ENCODE measurements at places on chromosomes 4 and X.
A peak's percentile ranks its signal among the peaks of the same experiment; 100 is the strongest.

DNA sequence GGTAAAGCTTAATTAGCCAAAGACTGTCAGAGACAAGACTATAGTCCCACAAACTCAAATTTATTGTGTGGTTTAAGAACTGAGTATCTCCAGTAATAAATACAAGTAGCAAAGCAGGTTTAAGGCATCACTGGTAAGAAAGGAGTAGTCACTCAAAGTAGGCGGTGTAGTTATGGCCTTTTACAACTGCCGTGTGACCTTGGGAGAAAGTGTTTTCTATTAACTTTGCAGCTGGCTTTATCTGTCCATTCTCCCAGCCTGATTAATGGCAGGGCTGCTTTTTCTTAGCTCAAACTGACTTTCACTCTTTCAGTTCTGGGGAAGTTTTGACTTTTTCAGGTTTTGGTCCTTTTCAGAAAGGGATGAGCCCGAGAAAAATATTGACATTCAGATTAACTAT lies 7.4 kb upstream of the PAK3 start:
- DNase-seq = no peak

DNA sequence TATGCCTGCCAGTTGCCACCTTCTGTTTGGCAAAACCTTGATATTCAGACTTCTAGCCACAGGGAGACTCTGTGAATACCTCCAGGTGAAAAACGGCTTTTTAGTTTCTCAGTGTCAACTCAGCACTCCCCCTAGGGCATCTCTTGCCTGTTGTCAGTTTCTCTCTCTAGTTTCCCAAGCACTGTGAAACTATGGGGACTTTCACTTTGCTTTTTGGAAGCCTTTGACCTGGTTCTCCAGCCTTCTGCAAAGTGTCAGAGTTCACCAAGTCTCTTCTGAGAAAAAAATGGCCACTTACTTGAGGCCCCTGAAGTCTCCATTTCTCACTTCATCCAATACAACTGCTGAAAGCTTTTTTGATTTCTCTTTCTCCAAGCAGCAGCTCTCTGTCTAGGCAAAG lies 521.5 kb downstream of the INPP4B start:
- no peak for DNase-seq

GRCh38 chr4:1249148-1249730 lies 309 bp upstream of the CTBP1 start:
- peak; percentile 96 for DNase-seq

GRCh38 chr4:79217025-79217424 lies 108.8 kb downstream of the NAA11 start:
- DNase-seq = no peak

DNA sequence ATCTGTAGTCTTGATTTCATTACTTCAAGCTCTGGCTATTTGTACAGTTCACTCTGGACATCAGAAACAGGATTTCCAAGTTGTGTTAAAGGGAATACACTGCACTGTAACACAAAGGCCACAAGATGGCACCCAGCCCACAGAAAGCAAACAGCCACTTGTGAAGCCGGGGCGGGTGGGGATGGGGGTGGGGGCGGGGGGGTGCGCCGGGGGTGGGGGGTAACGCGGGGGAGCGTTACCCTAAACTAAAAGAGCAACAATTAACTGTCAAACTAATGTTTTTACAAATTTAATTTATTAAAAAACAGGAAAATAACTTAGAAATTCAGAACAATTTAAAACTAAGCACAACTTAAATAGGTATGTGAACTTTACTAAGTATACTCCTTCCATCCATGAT lies 27.3 kb downstream of the PRDX4 start:
- peak; percentile 34 for DNase-seq

GRCh38 chr4:176841711-176842112 lies 49.0 kb upstream of the VEGFC start:
- no peak for DNase-seq

DNA sequence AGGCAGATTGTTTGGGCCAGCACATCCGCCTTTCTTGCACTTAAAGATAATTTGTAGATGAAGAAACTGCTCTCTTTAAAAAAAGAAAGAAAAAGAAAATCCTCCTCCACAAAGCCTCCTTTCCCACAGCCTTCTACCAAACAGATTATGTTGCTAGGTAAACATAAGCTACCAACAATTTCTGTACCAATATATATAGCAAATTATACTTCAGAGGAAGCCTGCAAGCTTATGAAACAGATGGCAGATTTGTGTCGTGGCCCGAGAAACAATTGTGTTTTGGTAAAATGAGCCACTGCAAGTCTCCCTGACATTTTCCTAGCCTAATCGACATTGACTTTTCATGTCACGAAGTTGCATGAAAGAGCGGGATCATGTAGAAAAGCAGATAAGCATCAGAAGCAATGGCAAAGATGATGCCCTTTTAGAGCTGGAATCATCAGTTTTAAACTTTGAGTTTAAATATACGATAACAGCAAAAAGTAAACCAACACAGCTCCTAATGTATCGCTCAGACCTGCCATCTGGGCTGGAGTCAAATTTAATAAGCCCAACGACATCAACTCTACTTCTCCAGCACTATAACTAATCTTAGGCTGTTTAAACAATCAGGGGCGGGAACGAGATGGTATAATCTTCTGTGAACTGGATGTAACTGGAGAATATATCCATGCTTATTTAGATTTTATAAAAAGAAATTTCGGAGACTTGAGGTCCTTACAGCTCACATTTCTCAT lies 94.9 kb upstream of the PLAC1 start:
- no peak for DNase-seq

DNA sequence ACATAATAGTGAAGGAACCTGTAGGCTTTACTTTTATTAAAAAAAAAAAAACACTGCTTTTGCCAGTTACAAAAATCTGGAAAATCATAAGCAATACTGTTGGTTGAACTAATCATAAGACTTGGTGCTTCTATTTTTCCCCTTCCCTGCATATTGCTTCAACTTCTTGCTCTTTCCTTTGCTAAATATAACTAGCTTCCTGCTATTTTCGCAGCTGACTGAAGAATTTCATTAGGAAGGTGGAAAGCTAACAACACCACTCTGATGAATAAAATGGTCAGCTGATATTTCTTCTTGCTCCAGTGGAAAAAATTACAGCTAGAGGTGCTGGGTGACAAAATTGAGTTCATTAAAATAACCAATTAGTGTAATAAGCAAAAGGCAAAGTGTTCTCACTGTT lies 39.3 kb downstream of the MEPE start:
- no peak for DNase-seq

GRCh38 chrX:38117485-38117884 lies 103.2 kb downstream of the SRPX start:
- no peak for DNase-seq

- DNase-seq = no peak
Measured at GRCh38 chr4:10587697-10588096, 96.9 kb downstream of the CLNK start.

GRCh38 chr4:168522356-168522755 lies 25.5 kb downstream of the PALLD start:
- DNase-seq = no peak

GRCh38 chr4:97938141-97938540 lies 205.1 kb downstream of the STPG2 start:
- DNase-seq = no peak

DNA sequence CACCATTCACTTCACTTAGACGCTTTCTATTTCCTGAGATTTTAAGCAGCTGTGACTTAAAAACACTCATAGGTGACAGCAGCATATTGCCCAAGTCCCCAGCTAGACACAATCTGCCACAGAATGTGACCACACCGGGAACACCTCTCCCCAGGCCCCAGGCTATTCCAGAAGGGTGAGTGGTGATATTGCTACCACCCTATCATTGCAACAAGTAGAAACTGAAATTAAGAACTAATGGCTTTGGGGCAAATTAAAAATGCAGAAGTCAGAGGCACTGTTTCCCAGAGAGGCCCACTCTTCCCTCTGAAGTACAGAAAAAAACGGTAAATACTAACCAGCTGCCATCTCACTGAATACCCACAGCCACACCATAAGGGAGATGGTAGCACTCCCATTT lies 35.0 kb downstream of the QDPR start:
- DNase-seq = no peak

- no peak for DNase-seq
Measured at GRCh38 chrX:65493431-65493830, 41.2 kb downstream of the LAS1L start.

- DNase-seq = peak; percentile 35
Measured at GRCh38 chr4:54971474-54971950, 153.9 kb downstream of the KDR start.

- no peak for DNase-seq
Measured at GRCh38 chr4:89562746-89563145, 255.1 kb upstream of the GPRIN3 start.

DNA sequence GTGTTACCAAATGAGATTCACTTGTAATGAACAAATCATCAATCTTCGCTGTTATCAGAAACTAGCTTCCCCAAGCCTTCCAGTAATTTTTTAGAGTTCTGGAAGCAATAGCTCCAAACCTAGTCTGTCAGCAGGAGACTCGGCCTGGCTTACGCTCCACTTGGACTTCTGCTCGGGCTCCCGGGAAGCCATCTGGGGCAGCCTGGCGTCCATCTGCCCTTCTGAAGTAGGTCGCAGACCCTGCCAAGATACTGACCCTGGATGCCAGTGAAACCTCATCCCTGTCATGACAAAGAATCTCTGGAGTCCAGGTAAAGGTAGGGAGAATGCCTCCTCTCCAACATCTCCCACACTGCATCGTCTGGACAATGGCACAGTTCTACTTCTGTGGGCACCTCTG lies 493.8 kb upstream of the ZFP42 start:
- no peak for DNase-seq

GRCh38 chr4:187046471-187046870 lies 322.8 kb upstream of the FAT1 start:
- DNase-seq = no peak

GRCh38 chr4:53863158-53863557 lies 201.2 kb downstream of the CHIC2 start:
- DNase-seq = no peak

- DNase-seq = no peak
Measured at GRCh38 chrX:30530606-30531005, 47.0 kb downstream of the TASL start.

DNA sequence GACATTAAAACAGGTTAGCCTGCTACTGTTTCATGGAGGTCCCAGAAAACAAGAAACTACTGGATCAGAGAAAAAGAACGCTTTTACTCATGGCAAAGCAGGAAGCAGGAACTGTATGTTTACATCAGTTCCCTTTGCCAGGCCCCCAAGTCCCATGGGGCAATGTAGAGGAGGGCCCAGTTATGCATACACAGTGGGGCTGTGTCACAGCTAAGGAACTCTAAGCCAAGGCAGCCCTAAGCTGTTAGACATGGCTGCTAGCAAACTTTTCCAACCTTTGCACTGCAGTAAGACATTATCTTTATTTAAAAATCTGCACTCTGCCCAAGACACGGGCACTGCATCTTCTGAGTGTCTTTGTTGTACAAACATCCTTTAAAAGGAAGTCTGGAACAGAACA lies 975.8 kb downstream of the C4orf33 start:
- no peak for DNase-seq

GRCh38 chr4:177528620-177529019 lies 86.4 kb upstream of the AGA start:
- no peak for DNase-seq

DNA sequence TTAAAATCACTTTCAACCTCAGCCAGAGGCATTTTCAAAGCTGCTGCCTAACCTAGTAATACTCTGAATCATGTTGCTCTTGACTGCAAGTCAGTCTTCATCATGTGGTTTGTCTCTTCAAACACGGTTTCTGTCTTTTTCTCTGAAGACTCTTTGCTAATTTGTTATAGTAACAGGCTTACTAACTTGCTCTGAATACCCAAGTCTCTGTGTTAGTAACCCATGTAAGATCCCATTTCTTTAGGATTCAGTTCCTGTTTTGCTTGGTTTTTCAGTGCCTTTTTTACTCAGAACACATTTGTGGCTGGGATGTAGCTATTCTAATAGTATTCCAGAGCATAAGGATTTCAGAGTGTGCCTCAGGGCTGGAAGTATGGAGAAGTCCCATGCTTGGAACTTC lies 1450.6 kb upstream of the IGFBP7 start:
- no peak for DNase-seq

GRCh38 chrX:16804923-16805464 lies 18.7 kb downstream of the TXLNG start:
- DNase-seq = no peak

DNA sequence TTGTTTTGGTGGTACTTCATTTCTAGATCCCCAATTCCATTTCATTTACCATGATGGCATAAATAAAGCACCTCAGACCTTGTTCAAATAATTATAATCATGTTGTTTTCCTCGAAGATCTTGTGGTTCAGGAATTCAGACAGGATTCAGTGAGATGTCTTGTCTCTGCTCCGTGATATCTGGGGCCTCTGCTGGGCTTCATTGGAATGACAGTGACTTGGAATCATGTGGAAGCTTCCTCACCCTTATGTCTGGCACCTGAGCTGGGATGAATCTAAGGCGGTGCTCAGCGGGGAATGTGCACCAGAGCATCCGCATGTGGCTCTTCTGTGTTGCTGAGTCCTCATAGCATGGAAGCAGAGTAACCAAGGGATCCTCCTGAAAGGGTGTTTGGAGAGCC lies 132.2 kb downstream of the VEGFC start:
- DNase-seq = no peak

DNA sequence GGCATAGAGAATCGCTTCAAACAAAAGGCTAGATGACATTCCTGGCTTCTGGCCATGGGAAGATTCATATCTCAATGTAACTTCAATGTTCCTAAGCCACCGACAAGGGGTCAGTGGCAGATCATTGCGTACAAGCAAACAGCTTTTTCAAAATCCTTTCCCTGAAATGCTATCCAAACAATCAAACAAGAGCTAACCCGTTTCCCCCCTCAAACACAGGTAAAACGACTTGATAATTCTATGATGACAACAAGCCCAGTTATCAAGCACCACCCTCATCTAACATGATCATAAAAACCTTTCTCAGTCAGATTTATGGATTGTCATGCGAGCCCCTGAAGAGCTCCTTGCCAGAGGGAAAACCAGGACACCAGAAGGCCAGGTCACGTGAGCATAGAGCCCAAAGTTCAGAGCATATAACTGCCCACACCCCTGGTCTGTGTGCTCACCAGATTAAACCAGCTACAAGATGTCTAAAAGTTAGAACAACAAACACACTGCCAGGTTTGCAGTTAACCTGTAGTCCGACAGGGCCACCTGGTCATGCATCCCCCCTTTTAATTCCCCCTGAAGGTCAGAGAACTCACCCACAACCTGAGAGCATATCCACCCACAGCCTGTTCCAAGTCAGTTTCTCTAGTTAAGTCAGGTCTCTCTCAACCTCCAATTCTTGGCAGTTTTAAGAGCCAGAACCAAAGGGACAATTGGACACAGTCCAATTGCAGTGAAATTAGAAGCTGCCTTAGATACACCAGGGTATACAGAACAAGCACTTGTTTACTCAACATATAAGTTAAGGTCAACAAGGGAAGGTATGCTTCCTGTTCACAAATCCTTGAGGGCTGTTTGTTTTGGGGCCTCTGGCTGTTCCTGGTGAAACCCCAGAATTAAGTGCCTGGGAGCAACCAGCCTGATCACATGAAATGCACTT lies 248.1 kb upstream of the PPARGC1A start:
- DNase-seq = no peak

- DNase-seq = no peak
Measured at GRCh38 chrX:109943092-109943739, 59.7 kb upstream of the TMEM164 start.

DNA sequence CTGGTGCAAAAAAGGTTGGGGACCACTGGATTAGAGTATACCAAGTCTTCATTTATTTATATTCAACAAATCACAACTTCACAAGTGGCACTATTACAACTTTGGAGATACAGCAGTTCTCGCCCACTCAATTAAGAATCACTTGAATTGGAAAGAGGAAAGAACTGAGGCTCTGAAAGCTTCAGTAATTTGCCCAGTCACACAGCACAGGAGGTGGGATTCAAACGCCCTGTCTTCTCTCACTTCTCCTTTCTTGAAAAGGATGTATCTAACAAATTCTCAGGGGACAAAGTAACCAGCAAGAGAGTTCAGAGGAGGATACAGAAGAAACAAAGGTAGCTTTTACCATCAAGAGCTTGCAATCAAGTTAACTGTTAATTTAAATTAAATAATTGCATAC lies 12.4 kb downstream of the SMIM14 start:
- peak; percentile 34 for DNase-seq

Data from GM20000 (cell line).